ENCODE measurements at places on chromosomes 16 and 17.

GRCh38 chr16:66616169-66616568, 11.7 kb downstream of the CMTM3 start:
- no peak for DNase-seq

DNA sequence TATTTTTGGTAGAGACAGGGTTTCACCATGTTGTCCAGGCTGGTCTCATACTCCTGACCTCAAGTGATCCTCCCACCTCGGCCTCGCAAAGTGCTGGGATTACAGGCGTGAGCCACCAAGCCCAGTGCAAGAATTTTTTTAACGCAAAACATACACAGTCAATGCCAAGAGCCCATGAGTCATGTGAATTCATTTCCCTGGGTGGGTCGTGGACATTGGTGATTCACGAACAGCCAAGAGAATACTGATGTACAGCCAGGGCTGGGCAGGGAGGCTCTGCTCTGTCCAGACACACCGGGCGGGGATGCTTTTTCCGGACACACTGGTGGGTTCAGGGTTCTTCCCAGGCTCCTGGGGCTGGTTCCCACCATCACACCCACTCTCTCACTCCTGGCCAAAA, 17.7 kb downstream of the SLC38A8 start:
- no peak for DNase-seq

DNA sequence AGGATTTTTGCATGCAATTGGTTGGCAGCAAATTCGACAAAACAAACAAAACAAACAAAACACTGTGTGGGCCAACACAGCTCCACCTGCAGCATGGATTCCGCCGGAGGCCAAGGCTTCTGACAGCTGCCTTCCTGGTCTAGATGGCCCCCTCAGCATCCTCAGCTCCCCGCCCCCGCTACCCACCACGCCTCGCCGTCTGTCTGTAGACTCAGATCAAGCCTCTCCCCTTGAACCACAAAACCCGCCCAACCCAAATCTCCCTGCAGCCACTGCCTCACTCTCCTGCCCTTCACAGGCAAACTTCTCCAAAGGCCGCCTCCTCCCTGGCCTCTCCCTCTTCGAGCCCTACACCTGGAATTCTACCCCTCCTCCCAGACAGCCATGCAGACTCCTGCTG, 57.9 kb downstream of the RTN4RL1 start:
- no peak for DNase-seq

DNA sequence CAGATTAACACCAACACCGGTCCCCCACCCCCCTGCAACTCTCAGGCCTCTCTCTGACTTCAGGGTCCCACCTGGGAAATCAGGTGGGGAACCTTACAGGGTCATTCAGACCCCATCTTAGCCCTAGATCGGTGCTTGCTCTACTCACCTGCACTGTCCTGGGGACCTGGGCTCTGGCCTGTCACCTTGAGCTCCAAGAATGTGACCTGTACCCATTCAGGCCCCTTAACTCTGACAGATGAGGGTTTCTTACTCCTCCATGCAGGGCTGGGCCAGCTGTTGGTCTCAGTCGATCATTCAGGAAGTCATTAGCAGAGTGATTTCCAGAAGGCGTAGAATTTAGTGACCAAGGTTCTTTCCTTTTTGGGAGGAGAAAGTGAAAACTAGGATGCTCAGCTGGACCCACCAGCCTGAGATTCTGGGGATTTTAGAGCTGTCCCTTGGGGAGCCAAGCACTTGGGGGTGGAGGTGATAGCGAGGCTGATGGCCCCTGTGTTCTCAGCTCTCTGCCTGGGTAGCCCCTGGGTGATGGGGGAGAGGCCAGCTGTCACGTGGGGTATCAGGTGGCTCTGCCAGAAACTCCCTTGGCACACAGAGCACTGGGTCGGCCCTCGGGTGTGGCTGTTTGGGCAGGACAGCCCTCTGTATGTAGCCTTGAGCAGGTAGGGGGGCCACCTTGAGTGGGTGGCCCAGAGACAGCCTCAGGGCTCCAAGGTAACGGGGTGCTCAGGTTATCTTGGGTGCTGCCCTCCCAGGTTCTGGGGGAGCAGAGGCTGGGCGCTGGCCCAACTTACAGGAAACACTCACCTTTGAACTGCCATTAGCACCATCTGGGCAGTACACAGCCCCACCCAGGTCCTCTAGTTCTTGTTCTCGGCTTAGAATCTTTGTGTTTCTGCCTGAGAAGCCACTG, 724 bp downstream of the MVP start:
- DNase-seq, result no peak

DNA sequence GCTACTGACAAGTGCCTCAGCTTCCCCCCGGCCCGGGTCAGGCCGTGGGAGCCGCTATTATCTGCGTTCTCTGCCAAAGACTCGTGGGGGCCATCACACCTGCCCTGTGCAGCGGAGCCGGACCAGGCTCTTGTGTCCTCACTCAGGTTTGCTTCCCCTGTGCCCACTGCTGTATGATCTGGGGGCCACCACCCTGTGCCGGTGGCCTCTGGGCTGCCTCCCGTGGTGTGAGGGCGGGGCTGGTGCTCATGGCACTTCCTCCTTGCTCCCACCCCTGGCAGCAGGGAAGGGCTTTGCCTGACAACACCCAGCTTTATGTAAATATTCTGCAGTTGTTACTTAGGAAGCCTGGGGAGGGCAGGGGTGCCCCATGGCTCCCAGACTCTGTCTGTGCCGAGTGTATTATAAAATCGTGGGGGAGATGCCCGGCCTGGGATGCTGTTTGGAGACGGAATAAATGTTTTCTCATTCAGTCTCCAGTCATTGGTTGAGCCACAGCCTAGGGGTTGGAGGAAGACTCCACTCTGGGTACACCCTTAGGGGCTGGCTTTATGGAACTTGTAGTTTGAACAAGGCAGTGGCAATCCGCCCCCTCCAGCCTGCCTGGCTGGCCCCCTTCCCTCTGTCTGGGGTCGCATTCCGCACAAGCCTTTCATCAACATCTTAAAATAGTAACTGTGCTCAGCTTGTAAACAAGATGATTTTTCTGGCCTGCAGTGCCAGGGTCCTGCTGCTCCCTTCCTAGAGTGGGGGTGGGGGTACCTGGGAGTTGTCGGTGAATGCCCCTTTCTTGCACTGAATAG, 4.1 kb downstream of the SYNGR2 start:
- no peak for DNase-seq

DNA sequence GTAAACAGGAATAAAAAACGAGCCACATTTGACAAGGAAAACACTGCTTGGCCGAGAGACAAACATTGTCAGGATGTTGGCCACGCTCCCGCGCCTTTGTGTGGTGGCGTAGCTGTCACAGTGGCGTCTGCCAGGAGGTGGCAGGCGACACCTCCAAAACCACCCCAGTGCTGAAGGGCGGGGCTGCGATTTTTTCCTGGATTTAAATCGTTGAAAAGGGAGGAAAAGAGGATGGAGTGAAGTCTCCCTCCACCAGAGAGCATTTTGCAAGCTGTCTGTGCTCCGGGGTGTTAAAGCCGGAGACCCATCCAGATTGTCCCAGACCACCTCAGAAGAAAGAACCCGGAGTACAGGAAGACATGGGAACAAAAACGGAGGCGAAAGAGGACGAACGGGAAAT, 12.7 kb downstream of the MRM3 start:
- DNase-seq, result peak; percentile 71

GRCh38 chr16:67786491-67786890, 19.9 kb downstream of the RANBP10 start:
- DNase-seq, result no peak

- no peak for DNase-seq
Observed at GRCh38 chr16:85505794-85506634, 107.1 kb upstream of the GSE1 start.

GRCh38 chr17:61440697-61441096, 11.5 kb upstream of the TBX4 start:
- no peak for DNase-seq

DNA sequence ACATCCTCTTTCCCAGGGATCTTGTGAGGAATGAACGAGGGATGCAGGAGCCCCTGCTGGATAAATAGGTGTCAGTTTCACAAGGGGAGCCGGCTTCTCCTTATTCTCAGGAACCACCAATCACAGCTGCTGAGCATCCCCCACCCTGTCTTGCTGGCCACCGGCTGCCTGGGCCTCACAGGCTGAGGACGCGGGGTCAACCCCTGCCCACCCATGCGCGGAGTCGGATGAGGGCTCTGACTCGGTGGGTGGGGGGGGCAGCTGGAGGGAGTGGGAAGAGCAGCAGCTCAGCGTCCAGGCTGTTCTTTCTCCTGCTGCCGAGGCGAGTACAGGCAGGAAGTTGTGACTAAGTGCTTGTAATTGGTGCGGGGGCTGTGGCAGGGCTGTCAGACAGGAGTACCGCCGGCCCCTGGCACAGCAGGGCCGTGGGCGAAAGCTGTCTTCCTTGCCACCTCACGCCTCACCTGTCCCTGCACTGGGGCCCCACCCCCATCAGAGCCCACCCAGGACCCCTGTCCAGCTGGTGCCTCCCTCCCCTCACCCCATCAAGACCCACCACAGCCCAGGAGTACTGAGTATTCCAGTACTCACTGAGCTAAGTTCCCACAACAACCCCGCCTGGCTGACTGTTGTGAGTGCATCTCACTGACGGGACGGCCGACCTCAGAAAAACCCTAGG, 11.0 kb upstream of the DPEP1 start:
- peak; percentile 75 for DNase-seq

DNA sequence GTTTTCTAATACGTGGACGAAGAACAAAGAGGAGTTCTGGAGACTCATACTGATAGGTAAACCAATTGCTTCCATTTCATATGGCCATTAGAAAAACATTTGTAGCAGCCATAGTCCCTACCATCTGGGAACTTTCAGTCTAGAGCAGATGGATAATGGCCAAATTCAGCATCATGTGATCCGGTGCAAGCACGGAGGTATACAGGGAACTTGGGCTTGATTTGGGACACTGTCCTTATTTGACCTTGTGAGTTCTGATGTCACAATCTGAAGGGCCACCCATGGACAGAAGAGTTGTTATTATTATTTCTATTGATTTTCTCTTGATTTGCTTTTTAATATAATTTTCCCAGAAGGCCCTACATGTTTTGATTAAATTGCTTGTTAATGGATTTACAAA, 154.6 kb upstream of the ZNF267 start:
- no peak for DNase-seq

DNA sequence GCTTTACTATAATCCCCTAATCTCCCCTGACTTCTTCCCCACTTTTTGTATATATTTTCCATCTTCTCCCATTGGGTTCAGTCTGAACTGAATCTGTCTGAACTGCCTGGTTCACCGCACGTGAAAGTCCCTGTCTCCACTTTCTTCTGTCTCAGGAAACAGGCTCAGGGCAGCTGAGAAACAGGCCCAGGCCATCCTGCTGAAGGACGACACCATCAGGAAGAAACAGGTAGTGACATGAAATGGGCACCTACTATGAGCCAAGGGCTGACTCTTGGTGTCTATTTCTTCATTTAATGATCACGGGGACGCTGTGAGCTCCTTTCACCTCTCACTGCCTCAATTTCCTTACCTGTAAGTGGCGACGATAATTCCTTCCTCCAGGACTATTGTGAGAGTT, 90.5 kb upstream of the HSBP1 start:
- no peak for DNase-seq

DNA sequence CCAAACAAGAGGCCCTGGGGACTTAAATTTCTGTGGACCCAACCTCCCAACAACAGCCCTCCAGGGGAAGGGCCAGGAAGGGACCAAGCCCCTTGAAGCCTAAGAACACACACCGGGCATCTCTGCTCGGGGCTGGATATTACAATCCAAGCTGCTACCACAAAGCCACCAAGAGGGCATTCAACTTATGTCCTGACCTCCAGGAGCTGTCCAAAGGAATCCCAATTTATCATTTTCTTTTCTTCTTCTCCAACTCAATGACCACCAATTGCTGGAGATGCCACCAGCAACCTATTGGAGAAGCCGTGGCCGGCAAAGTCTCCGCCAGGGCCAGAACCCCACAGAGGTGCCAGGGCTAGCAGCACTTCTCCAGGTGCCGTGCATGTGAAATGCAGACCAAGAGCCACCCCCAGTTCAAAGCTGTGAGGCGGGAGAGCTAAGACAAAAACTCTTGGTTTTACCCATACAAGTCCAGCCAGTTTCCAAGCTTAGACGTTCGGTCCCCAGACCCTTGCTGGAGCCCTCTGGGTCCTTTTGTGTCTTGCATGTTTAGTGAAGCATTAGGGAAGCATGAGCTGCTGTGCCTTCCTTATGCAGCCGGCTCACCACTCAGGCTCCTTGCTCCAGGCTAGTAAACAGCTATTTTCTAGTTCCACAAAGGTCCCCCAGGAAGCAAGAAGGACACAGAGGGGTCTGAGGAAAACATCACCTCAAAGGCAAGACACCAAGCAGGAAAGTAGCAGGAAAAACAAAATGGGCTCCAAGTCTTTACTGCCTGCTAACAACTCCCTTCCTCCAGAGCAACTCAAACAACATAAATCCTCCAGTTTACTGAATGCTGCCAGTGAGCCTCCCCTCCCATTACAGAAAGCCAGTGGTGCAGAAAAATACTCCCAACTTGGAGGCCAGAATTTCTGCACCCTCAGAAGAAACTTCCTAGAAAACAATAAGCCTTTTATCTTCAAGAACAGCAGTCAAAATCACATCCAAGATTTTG, 3.2 kb downstream of the PITPNA start:
- peak; percentile 55 for DNase-seq

DNA sequence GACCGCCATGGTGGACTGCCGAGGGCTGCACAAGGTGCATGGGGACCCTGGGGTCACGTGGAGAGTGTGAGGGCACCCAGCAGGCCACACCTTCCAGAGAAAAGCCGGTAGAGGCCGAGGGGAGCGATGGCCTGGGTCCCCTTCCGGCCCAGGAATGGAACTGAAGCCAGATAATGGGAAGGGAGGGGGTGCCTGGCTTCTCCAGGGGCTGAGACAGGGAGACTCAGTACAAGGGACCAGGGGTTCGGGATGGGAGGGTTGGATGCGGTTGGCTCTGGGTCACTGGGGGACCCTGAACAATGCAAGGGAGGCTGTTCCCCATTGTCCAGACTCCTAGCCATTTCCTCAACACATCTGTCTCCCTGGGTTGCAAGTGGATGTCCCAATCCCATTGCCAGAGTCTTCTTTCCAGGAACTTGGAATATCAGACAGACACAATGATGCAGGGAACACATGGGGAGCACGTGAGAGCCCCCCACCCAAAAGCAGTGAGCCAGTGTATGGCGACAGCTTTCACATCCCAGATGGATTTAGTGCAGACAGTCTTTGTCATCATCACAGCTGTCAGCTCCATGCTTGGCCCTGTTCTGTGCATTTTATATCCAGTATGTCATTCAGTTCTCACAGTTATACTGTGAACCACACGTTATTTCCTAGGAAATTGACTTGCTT, 23.6 kb upstream of the DNAI2 start:
- DNase-seq, result no peak

- no peak for DNase-seq
Observed at GRCh38 chr16:16905850-16906249, 526.9 kb downstream of the NPIPA7 start.
